Activated CD4-positive, alpha-beta T cell treated with anti-CD3 and anti-CD28 coated beads, Interleukin-2, amount 10 ng/mL, durations not matched to agents 7 days and 5 days (primary cell): ENCODE measurements at places on chromosomes 5 and 9. TPM values are rescaled to one million over a fixed set of nuclear protein-coding genes. Genes with fewer than 3 reads are reported as not detected.
A peak's percentile ranks its signal among the peaks of the same experiment; 100 is the strongest.

GRCh38 chr5:57324181-57324580 lies 150.3 kb downstream of the GPBP1 start:
- H3K4me3 ChIP-seq: no peak overlapping the region
- H3K36me3 ChIP-seq: no peaks in the 10 kb centered on the region
- no peak overlapping the region for H3K27ac ChIP-seq
- H3K27me3 ChIP-seq: no peaks in the 10 kb centered on the region
- no peak for DNase-seq
- H3K4me1 ChIP-seq: peaks cover 6% of the 10 kb centered on the region

CYLC2 gene
- not detected for total RNA-seq

DNA sequence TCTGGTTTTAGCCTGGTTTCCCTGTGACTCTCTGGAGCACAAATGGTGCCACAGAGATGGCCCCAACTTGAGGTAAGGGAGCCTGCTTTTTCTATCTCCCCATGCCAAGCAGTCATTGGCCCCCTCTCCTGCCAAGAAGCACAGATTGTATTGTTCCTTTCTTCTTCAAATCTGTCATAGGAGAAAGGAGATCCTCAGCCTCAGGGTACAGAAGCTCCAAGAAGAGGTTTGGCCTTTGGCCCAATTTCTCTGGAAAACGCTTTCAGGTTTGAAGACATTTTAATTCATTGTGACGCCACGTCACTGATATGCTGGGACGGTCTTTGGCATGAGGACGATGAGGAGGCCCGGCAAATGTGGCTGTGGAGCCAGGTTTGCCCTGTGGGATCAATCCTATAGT lies 29.2 kb upstream of the PANK3 start:
- peaks cover 12% of the 10 kb centered on the region for H3K4me1 ChIP-seq
- H3K36me3 ChIP-seq: no peaks in the 10 kb centered on the region
- DNase-seq: no peak
- H3K27me3 ChIP-seq: no peaks in the 10 kb centered on the region
- H3K4me3 ChIP-seq: no peak overlapping the region

DNA sequence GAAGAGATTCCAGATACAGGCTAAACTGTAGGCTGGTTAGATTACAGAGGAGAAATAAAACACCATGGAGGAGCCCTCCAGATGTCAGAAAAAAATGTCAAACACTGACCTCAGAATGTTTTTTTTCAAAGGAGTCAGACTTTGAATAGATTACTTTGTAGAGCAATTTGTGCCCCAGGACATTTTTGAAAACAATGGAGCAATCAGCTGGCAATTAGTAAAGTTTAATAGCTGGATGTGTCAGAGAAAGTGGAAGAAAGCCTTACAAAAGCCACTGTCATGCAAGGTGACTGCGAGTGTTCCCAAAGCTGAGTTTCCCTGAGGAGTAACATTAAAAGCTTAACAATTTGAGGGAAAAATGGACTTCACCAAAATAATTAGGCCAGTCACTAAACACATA lies 417.8 kb upstream of the CTNND2 start:
- no peak for DNase-seq
- no peaks in the 10 kb centered on the region for H3K36me3 ChIP-seq
- H3K27me3 ChIP-seq: no peaks in the 10 kb centered on the region
- H3K27ac ChIP-seq: no peak overlapping the region
- no peak overlapping the region for H3K4me3 ChIP-seq
- H3K4me1 ChIP-seq: no peaks in the 10 kb centered on the region

DNA sequence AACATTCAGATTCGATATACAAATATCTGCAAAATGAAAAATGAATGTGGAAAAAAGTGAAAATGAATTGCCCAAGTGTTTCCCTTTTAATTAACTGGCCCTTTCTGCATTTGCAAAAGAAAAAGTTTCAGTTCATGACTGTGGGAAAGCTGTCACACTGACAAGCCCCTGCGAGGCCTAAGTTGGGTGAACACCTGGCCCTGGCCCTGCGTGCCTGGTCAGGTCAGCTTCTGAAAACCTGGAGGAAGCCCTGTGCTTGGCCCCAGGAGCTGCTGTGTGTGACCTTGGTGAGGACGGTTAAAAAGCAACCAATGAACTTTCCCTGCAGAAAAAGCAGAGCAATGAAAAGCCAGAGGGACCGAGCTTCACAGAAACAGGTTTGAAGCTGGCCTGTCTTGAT lies 41.0 kb upstream of the SHC3 start:
- no peak for DNase-seq
- no peaks in the 10 kb centered on the region for H3K36me3 ChIP-seq
- H3K27ac ChIP-seq: no peak overlapping the region

LCN12 gene
- total RNA-seq: 3.1 TPM

- H3K27ac ChIP-seq: peak overlapping the region; percentile 91
These were observed 10.6 kb downstream of the TMEM250 start for GRCh38 chr9:136107953-136108647.

- no peak overlapping the region for H3K4me3 ChIP-seq
- no peaks in the 10 kb centered on the region for H3K27me3 ChIP-seq
- H3K36me3 ChIP-seq: no peaks in the 10 kb centered on the region
These were observed 536.5 kb upstream of the CDH10 start for GRCh38 chr5:25181249-25181648.

GRCh38 chr9:4177970-4178758 lies 121.7 kb downstream of the GLIS3 start:
- H3K4me3 ChIP-seq: no peak overlapping the region
- H3K27me3 ChIP-seq: no peaks in the 10 kb centered on the region
- no peak for DNase-seq
- H3K36me3 ChIP-seq: no peaks in the 10 kb centered on the region
- no peaks in the 10 kb centered on the region for H3K4me1 ChIP-seq

DNA sequence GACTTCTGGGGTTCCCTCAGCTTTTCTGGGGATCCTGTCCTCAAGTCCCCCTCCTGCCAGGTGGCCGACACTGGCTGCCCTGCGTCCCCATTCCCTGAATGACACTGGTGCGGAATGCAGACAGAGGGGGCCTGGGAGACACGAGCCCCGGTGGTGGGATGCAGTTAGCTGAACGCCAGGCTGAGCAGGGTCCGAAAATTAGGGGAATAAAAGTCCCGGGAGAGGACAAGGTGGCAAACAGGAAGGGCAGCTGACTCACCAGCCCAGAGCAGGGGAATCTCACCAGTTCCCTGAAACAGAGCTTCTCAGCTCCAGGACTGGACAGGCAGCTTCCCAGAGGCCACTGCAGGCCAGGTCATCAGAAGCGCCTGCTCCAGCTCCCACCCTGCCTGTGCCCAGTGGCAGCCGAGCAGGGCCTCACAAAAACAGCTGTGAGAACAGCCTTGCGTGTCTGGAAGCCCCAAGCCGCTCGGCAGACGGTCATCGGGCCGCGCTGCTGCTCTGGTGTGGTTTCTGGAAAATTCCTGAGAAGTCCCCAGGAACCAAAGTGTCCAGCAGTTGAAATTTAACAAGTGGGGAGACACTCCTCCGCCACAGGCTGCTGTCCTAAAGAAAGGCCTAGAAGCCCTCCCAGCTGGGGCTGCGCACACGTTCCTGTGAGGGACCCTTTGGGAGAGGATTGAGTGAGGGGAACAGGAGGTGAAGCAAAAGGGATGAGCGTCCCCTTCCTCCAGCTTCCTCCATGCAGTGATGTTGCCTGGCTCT lies 47.6 kb upstream of the EXOC3 start:
- peaks cover 23% of the 10 kb centered on the region for H3K36me3 ChIP-seq
- peak; percentile 5 for DNase-seq

GRCh38 chr5:173550641-173551040 lies 65.8 kb downstream of the BOD1 start:
- DNase-seq: no peak
- no peaks in the 10 kb centered on the region for H3K4me1 ChIP-seq
- H3K27ac ChIP-seq: no peak overlapping the region
- no peak overlapping the region for H3K4me3 ChIP-seq
- no peaks in the 10 kb centered on the region for H3K27me3 ChIP-seq
- H3K36me3 ChIP-seq: no peaks in the 10 kb centered on the region

- H3K27me3 ChIP-seq: peaks cover 9% of the 10 kb centered on the region
- H3K4me3 ChIP-seq: no peak overlapping the region
- peaks cover 2% of the 10 kb centered on the region for H3K36me3 ChIP-seq
- no peak overlapping the region for H3K27ac ChIP-seq
- peaks cover 9% of the 10 kb centered on the region for H3K4me1 ChIP-seq
These were observed 97.2 kb downstream of the SH3TC2 start for GRCh38 chr5:148965511-148966265.

GRCh38 chr5:75341934-75342333 lies 4.9 kb downstream of the HMGCR start:
- peaks cover 40% of the 10 kb centered on the region for H3K4me1 ChIP-seq
- H3K36me3 ChIP-seq: peaks cover 34% of the 10 kb centered on the region
- no peak overlapping the region for H3K4me3 ChIP-seq
- H3K27ac ChIP-seq: no peak overlapping the region
- DNase-seq: no peak
- H3K27me3 ChIP-seq: no peaks in the 10 kb centered on the region

DNA sequence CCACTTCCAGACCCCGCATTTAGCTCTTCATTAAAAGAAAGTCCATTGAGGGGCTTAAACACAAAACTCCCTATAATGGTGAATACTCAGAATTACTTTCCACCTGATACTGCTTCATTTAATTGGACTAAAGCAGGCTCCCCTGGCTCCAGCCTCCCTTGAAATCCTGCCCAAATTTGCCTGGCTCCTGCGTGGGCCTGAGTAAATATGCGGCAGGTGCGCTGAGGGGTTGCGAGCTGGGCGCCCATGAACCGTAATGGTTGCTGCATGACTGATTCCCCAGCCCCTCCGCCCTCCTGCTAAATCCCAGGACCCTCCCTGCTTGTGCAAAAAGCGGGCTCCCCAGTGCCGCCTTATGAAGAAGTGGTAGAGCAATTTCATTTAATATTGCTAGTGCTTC lies 639.7 kb downstream of the BNC2 start:
- H3K27me3 ChIP-seq: no peaks in the 10 kb centered on the region
- no peak overlapping the region for H3K27ac ChIP-seq
- no peak overlapping the region for H3K4me3 ChIP-seq
- H3K36me3 ChIP-seq: no peaks in the 10 kb centered on the region
- H3K4me1 ChIP-seq: no peaks in the 10 kb centered on the region

DNA sequence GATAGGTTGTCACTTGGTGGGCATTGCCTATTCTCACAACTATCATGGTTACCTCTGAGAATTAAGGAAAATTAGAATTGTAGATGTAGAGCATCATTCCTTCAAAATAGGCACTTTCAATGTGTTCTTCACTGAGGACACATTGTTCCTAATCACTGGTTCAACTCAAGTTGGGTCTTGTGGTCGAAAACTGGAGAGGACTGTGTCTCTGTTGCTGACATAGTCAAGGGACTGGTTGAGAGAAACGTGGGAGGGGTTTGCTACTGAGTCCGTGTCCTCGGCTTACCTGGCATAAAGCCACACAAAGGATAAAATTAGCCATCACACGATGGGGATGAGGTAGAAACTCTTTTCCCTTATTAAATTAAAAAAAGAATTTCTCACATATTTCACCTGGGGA lies 205.9 kb upstream of the CD180 start:
- peaks cover 4% of the 10 kb centered on the region for H3K27me3 ChIP-seq
- H3K36me3 ChIP-seq: no peaks in the 10 kb centered on the region
- no peak for DNase-seq
- H3K27ac ChIP-seq: no peak overlapping the region

FGFR4 gene
- total RNA-seq: 0.64 TPM

LHX2 gene
- total RNA-seq: not detected

PPP3R2 gene
- not detected for total RNA-seq

GRCh38 chr9:131405858-131406537 lies 12.1 kb downstream of the PRRC2B start:
- DNase-seq: peak; percentile 39
- peaks cover 44% of the 10 kb centered on the region for H3K36me3 ChIP-seq
- peak overlapping the region; percentile 83 for H3K27ac ChIP-seq
- H3K4me1 ChIP-seq: peaks cover 93% of the 10 kb centered on the region
- peak overlapping the region; percentile 66 for H3K4me3 ChIP-seq

GRCh38 chr9:4569101-4569500 lies 78.8 kb downstream of the SLC1A1 start:
- DNase-seq: no peak
- H3K4me3 ChIP-seq: no peak overlapping the region
- no peak overlapping the region for H3K27ac ChIP-seq
- no peaks in the 10 kb centered on the region for H3K36me3 ChIP-seq

DNA sequence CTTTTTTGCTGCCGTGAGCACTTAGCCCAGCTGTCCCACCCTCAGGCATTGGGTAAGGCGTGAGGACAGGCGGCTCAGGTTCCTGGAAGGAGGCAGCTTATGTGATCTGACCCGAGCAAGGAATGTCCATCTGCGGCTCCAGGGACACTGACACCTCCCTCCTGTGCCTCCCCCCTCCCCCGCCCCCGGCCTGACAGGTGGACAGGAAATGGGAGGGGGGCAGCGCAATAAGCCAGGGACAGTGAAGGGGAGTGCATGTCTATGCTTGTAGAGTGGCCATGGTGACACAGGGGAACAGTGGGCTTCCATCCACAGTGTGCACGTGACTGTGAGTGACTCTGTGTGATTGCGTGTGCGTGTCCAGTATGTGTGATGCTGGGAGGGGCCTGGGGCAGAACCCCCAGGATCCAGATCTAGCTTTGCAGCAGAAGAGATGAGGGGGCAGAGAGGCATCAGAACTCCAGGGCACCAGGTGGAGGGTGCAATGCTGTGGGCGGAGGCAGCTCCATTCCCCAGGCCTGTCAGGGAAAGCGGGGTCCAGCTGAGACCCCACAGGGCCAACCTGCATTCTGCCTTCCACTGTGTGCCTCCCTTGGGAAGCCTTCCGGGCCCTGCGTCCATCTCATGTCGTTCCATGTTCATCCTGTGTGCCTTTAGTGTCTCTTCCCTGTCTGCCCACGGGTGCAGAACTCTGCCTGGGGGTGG lies 30.5 kb downstream of the CNTFR start:
- no peaks in the 10 kb centered on the region for H3K4me1 ChIP-seq
- H3K27ac ChIP-seq: no peak overlapping the region
- peaks cover 7% of the 10 kb centered on the region for H3K27me3 ChIP-seq

- no peak overlapping the region for H3K4me3 ChIP-seq
- H3K4me1 ChIP-seq: no peaks in the 10 kb centered on the region
- no peaks in the 10 kb centered on the region for H3K27me3 ChIP-seq
- DNase-seq: no peak
These were observed 555.3 kb upstream of the ARRDC3 start for GRCh38 chr5:91938441-91938840.

- H3K4me1 ChIP-seq: no peaks in the 10 kb centered on the region
- no peaks in the 10 kb centered on the region for H3K27me3 ChIP-seq
- H3K36me3 ChIP-seq: no peaks in the 10 kb centered on the region
- no peak overlapping the region for H3K4me3 ChIP-seq
These were observed 34.0 kb downstream of the RASGEF1C start for GRCh38 chr5:180175015-180175431.

- no peak for DNase-seq
- peaks cover 30% of the 10 kb centered on the region for H3K27me3 ChIP-seq
- H3K27ac ChIP-seq: no peak overlapping the region
- no peaks in the 10 kb centered on the region for H3K4me1 ChIP-seq
- no peaks in the 10 kb centered on the region for H3K36me3 ChIP-seq
- H3K4me3 ChIP-seq: no peak overlapping the region
These were observed 30.0 kb downstream of the BTF3 start for GRCh38 chr5:73528248-73528647.

GRCh38 chr9:28774433-28775235 lies 1201.4 kb upstream of the C9orf72 start:
- no peak overlapping the region for H3K27ac ChIP-seq
- H3K4me3 ChIP-seq: no peak overlapping the region
- H3K27me3 ChIP-seq: no peaks in the 10 kb centered on the region
- no peaks in the 10 kb centered on the region for H3K4me1 ChIP-seq
- no peak for DNase-seq
